ENCODE measurements at places on chromosomes 1 and 21.

- DNase-seq, result no peak
Observed at GRCh38 chr1:3763351-3764125, 9.0 kb upstream of the SMIM1 start.

DNA sequence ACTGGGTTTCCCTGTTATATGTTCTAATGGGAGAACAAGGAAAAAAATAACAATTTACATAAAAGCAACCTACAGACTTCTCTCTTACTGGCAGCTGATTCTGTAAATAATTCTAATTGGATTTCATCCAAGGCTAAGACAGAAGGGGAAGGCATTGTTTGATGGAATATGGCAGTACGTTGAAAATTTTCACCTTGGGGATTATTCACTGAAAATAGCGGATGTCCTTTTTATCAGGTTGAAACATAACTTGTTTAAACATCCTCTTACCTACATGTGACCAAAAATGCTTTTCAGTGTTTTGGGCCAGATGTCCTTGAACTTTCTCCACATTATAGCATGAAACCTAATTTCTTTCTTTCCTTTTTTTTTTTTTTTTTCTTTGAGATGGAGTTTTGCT is 24.9 kb downstream of the TSNAX start:
- DNase-seq, result no peak

DNA sequence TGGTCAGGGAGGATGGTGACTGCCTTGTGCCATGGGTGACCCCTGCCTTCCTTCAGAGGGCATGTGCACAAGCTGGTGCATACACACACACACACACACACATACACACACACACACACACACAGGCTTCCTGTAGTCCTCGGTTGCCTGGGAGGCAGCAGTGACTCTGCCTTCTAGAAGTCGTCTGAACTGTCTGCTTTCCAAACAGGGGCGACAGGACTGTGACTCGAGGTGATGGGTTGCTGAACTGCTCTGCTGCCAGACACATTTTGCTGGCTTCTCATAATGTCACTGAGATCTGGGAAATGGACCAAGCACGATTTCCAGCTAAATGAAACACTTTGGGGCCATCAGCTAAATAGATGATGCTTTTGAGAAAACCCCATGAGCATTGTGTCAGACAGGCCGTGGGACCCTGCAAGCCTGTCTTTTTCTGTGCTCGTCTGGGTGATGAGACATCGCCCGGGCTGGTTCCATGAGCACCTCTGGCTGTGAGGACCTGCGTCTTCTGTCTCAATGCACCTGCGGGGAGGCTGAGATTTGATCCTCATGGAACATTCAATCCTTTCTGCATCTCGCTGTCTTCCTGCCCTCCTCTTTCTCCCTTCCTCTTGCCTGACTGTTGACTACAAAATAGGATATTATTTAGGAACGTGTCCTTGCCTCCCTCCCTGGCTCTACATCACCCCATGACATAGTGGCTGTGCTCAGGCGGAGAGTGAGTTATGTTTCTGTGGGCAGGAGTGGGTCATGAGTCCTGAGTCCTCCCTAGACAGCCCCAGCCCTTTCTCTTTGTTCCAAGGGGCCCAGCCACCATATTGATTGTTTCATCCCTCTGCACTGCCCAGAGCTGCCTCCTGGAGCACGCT is 436.8 kb downstream of the CAMTA1 start:
- DNase-seq, result peak; percentile 9

- no peak for DNase-seq
Observed at GRCh38 chr1:209106237-209106741, 477.2 kb upstream of the CAMK1G start.

GRCh38 chr1:78236716-78237115 is 190.9 kb downstream of the GIPC2 start:
- DNase-seq, result no peak

DNA sequence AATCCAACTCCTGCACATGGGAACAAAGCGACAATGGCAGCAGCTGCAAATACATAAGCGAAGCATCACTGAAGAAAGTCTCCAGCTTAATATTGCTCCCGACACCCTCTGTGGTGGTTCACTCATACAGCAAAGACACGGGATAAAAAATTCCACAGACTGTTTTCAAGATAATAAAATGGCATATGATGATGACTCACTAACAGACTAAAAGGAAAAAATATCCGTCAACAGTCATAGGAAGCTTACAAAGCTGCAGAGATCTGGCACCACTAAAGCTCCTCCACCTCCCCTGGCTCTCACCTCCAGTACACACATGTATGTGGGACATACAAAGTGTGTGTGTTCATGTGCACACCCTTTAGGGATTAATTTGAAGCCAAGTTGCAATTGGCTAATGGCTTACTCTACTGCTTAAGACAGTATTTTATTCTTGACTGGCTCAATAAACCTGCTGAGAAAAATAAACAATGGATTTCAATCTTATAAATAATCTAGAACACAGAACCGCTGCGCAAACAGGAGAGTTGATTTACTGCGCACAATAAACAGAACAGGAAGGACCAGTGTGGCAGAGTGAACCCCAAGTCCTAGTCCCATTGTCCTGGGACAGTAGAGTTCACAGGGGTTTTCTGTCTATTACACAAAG is 94.4 kb downstream of the SLC45A1 start:
- DNase-seq, result no peak

Measured in colonic mucosa (tissue), 4 donors.